ENCODE measurements at places on chromosomes 12 and 14. TPM values are rescaled to one million over a fixed set of nuclear protein-coding genes. Genes with fewer than 3 reads are reported as not detected.

Gene STX2
- 30.3 TPM for total RNA-seq

Gene STAT2
- 276 TPM for total RNA-seq

Gene OR6C1
- total RNA-seq, result not detected

Gene A2M
- 10.1 TPM for total RNA-seq

Gene EXD2
- total RNA-seq, result 15.0 TPM

Gene ITPR2
- 3.6 TPM for total RNA-seq

Gene PTPRQ
- total RNA-seq, result 0.26 TPM

Gene NOS1
- not detected for total RNA-seq

Gene CLEC9A
- not detected for total RNA-seq

Gene KRT74
- total RNA-seq, result not detected

Gene MYH6
- total RNA-seq, result not detected

Gene ITGB7
- total RNA-seq, result 1.4 TPM

Data from bronchial smooth muscle cell (primary cell).